ENCODE measurements at places on chromosomes 16 and 17.
A peak's percentile ranks its signal among the peaks of the same experiment; 100 is the strongest.

- DNase-seq: no peak
These were observed 465.7 kb downstream of the HAPSTR1 start for GRCh38 chr16:9556949-9557665.

- no peak for DNase-seq
These were observed 622 bp downstream of the CUEDC1 start for GRCh38 chr17:57954397-57955182.

GRCh38 chr17:47905221-47905733 lies 9.2 kb downstream of the SP2 start:
- DNase-seq: peak; percentile 67

- no peak for DNase-seq
These were observed 775.8 kb downstream of the CDH11 start for GRCh38 chr16:64346080-64346479.

DNA sequence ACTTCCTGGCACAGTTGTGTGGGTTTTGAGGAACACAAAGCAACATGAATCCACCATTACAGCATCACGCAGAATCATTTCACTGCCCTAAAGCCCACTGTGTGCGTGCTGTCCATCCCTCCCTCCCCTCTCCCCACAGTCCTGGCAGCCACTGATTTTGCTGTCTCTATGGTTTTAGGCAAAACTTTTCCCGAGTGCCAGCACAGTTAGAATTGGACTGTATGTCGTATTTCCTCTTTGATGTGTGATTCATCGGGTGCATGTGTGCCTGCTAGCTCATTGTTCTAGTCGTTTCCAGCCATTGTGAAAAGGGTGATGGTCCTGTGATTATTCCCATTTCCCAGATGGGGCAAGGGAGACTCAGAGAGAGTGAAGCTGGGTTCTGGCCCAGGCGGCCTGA lies 12.7 kb downstream of the KLHL36 start:
- no peak for DNase-seq

GRCh38 chr16:67311607-67312488 lies 14.7 kb downstream of the KCTD19 start:
- DNase-seq: peak; percentile 100

DNA sequence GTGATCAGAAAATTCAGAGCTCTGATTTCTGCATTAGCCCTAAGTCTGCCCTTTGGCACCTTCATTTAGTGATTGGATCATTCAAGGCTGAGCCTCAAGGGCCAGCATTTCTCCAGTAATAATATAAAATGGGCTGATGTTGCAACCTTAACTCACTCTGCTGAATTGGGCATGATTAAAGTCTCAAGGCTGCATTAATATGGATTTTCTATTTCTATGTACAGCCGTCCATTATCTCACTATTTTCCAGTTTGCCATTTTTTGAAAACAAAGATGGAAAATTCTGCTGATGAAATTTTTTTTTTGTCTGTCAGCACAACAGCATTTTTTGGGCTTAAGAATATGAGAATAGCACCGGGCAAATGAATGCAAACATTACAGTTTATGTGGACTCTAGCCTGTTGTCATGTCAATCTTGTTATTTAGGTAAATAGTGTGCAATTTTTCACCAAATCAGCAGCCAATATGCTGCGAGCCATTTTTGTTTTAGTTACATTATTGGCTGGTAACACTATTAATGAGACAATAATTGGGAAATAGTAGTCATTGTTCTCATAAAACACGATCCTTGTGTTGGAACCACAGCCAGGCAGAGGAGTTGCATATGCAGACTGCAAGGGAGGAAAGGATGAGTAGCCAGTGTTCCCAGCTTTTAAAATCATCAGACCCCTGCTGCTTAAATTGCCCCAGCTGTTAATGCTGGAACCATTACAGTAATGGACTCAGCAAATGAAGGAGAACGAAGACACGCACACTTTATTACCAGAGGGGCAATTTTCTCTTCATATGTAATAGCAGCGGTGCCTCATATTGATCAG lies 10.5 kb downstream of the FTO start:
- no peak for DNase-seq

- DNase-seq: no peak
These were observed 1.1 kb downstream of the RPRML start for GRCh38 chr17:46977750-46978488.

DNA sequence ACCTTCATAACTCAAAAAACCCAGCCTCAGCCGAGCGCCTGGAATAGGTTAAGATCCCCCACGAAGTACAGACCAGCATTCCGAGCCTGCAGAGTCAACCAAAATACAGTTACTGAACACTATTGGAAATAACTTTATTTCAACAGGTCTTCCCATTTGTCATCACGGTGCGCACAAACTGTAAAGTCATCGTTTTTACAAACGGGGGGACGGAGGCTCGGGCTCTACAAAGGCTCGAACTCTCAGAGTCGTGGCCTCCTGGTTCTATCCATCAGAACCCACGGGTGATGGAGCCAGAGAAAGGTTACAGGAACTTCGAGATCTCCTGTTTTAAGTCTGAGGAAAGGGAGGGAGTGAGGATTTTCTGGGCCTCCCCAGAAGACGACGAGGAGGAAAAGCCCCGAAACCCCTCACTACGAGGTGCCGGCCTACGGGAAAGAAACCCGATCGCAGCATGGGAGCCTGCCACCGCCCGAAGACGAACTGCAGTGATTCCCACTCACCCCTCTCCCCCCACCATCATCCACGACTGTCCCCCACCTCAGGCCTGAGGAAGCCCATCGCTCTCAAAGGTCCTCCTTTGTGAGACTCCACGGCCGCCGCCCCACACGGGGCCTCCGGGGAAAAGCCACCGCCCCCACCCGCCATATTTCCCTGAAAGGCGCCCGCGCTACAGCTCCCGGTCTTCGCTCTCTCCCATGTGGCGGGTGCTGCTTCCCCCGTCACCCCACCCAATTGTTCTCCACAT lies 917 bp downstream of the YWHAE start:
- peak; percentile 42 for DNase-seq

GRCh38 chr16:17939122-17939536 lies 397.4 kb downstream of the NPIPA8 start:
- DNase-seq: no peak

DNA sequence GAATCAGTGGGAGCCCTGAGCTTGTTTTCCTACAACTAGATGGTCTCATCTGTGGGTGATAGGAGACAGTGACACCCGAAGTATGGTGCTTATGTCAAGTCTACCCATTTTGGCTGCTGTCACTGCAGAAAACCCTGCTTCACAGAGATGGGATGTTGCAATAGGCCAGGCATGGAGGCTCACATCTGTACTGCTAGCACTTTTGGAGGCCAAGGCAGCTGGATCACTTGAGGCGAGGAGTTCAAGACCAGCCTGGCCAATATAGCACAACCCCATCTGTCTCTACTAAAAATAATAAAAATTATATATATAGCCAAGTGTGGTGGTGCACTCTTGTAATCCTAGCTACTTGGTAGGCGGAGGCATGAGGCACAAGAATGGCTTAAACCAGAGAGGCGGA lies 2.3 kb upstream of the HERPUD1 start:
- no peak for DNase-seq

- DNase-seq: peak; percentile 97
These were observed 57.9 kb upstream of the MAF start for GRCh38 chr16:79658301-79659033.

- DNase-seq: peak; percentile 56
These were observed 4.5 kb downstream of the FBXL19 start for GRCh38 chr16:30927789-30928378.

- no peak for DNase-seq
These were observed 45.6 kb upstream of the BAHCC1 start for GRCh38 chr17:81349397-81350319.

- no peak for DNase-seq
These were observed 43.6 kb downstream of the SOCS3 start for GRCh38 chr17:78316115-78316866.

GRCh38 chr16:73186752-73187601 lies 139.0 kb upstream of the ZFHX3 start:
- no peak for DNase-seq

DNA sequence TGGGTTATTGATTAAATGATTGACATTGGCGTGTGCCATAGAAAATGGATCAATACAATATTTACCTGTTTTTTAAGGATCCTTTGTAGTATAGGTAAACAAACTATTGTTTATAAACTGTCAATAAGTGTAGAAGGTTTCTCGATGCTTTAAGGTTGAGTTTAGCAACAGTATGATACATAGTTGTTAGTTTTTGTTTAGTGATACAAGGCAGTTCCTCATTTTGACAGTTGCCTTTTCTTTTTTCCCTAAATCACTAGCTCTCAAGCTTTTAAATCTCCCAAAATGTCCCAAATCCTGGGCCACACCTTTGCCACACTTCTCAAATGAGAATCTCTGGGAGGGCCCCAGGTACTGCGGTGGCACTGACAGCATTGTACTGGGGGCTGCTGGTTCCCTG lies 57.3 kb downstream of the EPN2 start:
- no peak for DNase-seq

GRCh38 chr16:19236561-19237209 lies 48.8 kb upstream of the CLEC19A start:
- DNase-seq: no peak

DNA sequence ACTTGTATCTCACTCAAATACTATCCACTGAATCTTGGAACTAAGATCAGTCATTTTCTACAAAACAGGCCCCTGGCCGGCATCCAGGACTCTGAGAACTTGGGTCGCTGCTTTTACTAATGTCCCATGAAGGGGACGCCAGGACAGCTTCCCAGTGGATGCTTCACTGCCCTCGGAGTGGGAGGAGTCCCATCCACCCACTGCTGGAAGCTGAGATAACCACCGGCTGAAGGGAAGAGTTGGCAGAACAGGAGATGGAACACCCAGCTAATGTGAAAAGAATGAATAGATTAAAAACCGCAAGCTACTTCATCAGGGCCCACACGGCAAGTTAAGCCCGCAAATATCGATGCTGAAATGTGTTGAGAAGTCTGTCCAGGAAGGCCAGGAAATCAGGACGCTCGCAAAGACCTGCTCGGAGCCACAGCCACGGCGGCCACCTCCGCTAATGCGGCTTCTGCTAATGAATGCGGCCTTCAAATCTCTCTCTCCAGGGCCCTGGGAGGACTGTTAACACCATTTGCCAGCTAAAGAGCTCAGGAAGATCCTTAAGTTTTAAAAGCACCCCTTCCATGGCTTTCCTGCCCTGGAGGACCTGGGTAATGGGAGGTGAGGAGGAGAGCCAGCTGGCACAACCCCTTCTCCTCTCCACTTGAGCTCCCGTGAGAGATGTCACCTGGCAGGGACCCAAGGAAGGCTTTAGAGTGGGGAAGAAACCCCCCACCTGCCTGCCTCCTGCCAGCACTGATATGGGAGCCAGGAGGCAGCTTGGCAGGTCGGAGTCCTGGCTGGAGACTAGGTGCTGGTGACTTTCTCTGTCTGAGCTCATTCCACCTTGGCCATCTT lies 226.6 kb upstream of the RPL38 start:
- no peak for DNase-seq

GRCh38 chr17:66576473-66576872 lies 258.4 kb upstream of the CACNG5 start:
- no peak for DNase-seq

DNA sequence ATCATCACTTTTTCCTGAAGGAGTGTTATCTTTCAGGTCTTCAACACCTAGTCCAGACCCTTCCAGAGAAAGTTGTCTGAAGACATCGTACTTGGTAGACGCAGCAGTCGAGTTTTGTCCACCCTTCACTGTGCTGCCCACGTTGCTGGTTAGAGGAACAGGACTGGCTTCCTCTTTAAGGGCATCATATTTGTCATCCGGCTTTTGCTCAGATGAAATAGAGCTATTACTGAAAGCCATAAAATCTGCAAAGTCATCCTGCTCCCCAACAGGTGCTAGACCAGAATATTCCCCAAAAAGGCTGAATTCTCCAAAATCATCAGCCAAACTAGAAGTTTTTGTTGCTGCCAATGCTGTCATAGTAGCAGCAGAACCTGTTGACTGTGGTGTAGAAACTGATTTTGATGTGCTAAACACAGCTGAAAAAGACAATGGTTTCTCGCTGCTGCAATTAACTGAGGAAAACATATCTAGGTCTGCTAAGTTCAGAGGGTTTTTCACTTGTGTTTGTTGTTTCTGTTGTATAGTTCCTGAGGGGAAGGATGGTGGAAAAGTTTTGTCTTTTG lies 55.7 kb downstream of the SYNRG start:
- no peak for DNase-seq

GRCh38 chr16:82263521-82264143 lies 93.6 kb upstream of the MPHOSPH6 start:
- peak; percentile 20 for DNase-seq

DNA sequence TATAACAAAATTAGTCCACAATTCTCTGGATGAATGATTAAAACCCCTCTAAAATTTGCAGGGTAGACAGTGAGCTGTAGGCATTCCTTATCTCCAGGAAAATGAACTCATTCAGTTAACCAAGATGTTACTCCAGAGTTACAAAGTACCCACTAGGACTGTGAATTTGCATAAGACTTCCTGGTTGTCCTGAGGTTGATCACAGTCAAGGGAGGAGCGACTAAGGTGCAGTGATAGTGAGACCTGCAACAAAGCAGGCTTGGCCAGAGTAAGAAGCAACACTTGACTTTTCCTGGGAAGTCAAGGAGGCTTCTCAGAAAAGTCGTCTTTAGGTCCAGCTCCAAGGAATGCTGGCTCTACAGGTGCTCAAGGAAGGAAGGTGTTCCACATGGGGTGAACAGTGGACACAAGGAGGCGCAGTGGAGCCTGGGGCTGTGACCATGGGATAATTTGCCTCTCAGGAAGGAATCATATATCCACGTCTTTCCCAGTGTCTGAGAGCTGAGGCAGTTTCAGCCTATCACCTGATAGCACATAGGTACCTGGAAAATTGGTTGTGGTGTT lies 821.1 kb upstream of the EEF2KMT start:
- DNase-seq: no peak

DNA sequence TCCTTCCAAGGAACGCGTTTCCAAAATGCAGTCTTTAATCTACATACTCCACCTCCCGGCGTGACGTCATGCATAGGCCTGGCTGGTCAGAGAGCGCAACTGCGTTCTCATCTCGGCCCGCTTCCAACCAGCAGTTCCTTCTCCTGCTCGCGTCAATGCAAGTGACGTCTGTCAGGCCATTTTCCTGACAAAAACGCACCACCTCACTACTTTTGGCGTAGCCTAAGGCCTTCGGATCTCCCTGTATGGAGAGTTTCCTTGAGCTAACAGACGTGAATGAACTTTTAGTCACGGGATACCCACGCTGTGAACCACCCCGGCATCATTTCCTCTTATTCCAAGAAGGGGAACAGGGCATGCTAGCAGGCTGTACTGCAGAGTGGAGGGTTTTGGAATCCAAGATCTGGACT lies 25.0 kb downstream of the TEX14 start:
- no peak for DNase-seq

- DNase-seq: no peak
These were observed 33.5 kb downstream of the GRB2 start for GRCh38 chr17:75371981-75372380.

DNA sequence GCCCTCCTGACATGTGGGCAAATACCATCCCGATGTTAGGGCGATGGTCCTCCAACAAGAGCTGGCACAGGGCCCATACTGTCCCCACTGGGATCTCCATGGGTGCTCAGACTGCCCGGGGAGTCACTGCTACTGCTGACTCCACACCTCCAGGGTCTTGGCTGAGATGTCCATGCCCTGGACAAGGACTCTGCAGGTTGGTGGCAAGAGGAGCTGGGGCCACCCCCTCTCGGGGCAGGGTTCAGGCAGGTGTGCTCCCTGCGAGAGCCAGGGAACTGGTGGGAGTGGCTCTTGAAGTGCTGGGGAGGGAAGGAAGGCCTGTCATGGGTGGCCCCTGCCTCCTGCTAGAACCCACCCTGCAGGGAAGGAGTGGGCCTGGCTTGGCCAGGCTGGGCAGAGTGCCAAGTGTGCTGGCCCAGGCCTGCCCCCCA lies 6.4 kb downstream of the CASKIN2 start:
- no peak for DNase-seq

Measured in mammary epithelial cell (primary cell).